ENCODE measurements at places on chromosomes 13 and 19. TPM values are rescaled to one million over a fixed set of nuclear protein-coding genes. Genes with fewer than 3 reads are reported as not detected.

Gene PEAK3
- 2.1 TPM for total RNA-seq

GRCh38 chr19:38894968-38895367 lies 4.5 kb downstream of the SIRT2 start:
- no peak for DNase-seq

- no peak for DNase-seq
These were observed 173.9 kb downstream of the PRR20E start for GRCh38 chr13:57340878-57341277.

DNA sequence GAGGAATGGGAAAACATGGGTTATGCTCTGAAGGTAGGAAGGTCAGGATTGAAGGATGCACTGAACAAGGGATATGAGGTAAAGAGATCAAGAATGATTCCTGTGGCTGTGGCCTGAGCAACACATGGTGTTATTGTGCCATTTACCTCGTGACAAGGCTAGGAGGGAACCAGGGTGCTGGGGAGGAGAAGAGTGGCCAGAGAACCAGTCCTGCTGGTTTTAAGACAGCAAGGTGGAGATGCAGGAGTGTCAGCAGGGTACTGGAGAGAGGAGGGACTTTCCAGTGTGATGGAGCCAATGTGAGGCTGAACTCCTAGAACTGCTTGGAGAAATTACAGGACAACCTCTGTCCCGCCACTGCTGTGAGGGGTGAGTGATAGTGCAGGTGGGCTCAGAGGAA lies 282.4 kb downstream of the MYO16 start:
- DNase-seq = no peak

- no peak for DNase-seq
These were observed 69.9 kb downstream of the TBC1D4 start for GRCh38 chr13:75411924-75412537.

GRCh38 chr13:42575938-42576337 lies 2.0 kb downstream of the TNFSF11 start:
- DNase-seq = no peak

DNA sequence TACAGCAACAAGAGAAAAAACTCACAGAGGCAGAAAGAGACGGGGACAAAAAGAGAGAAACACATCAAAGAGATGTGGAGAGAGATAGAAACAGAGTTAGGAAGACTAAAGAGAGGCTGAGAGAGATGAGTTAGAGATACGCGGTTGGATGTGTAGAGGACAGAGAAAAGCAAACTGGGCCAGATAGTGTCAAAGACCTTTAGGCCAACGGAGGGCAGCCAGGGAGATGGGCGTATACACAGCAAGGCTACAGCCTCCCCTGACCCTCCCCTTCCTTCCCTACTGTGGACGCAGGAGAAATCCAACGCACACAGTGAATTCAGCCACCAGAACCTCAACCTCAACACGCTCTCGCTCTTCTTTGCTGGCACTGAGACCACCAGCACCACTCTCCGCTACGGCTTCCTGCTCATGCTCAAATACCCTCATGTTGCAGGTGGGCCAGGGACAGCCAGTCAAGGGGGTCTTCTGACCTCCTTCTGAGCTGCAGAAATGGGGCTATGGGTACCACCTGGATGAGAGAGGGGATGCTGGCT lies 18.7 kb downstream of the CYP2B6 start:
- no peak for DNase-seq

GRCh38 chr13:102825921-102826706 lies 19.7 kb upstream of the ERCC5 start:
- no peak for DNase-seq

- no peak for DNase-seq
These were observed 317 bp downstream of the LYL1 start for GRCh38 chr19:13102416-13102665.

GRCh38 chr13:112688560-112689302 lies 1.1 kb upstream of the ATP11A start:
- peak; percentile 64 for DNase-seq

Gene LIPE
- total RNA-seq = 8.9 TPM

DNA sequence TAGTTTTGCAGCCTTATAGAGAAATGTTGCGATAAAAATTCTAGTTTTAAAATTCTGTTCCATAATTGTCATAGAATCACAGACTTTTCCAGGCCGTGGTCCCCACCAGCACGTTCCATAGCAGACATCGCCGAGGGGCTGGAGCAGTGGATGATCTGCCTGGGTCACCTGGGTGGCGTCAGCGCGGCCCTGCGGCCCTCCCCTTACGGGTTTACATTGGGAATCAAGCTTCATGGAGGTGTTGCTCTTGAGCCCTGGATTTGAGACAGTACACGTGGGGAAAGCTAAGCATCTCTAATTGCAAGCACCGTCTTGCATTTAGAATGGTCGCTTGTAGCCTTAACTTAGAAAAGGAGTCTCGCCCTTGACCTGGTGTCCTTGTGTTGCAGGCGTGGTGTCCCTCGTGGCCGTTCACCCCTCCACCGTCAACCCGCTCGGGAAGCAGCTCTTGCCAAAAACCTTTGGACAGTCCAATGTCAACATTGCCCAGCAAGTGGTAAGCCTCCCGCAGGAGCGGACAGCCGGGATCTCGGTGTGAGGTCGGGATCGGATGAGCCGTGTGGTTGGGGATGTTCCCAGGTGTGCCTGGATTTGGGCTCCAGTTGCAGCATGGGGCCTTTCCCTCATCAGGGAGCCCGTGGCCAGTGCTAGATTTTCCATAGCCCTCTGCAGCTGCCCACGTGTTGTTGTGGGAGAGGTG lies 35.1 kb downstream of the ATP4B start:
- DNase-seq = peak; percentile 59

Gene HRC
- 7.0 TPM for total RNA-seq

Gene KLK14
- 0.22 TPM for total RNA-seq

- DNase-seq = no peak
These were observed 1.8 kb upstream of the TMEM272 start for GRCh38 chr13:51846756-51847155.

DNA sequence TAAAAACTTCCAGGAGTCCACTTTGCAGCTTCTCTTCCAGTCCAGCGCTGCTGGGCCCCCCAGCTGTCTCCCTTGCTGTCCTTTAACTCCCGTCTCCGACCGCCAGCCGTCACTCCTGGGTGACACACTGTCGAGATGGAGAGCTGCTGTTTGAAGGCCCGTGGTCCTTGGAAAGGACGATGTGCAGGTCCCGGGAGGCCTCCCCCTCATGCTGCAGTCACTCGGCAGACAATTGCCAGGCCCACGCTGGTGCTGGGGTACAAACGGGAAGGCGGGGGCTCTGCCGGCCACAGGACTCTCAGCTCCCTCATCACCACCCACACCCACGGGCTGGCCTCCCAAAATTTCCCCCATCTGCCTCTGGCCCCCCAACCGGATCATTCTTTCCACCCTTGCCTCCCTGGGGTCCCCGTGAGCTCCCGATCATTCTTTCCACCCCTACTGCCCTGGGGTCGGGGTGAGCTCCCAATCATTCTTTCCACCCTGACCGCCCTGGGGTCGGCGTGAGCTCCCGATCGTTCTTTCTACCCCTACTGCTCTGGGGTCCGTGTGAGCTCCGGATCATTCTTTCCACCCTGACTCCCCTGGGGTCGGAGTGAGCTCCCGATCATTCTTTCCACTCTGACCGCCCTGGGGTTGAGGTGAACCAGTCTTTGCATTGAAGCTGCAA lies 16.0 kb upstream of the ZNF554 start:
- DNase-seq = no peak

DNA sequence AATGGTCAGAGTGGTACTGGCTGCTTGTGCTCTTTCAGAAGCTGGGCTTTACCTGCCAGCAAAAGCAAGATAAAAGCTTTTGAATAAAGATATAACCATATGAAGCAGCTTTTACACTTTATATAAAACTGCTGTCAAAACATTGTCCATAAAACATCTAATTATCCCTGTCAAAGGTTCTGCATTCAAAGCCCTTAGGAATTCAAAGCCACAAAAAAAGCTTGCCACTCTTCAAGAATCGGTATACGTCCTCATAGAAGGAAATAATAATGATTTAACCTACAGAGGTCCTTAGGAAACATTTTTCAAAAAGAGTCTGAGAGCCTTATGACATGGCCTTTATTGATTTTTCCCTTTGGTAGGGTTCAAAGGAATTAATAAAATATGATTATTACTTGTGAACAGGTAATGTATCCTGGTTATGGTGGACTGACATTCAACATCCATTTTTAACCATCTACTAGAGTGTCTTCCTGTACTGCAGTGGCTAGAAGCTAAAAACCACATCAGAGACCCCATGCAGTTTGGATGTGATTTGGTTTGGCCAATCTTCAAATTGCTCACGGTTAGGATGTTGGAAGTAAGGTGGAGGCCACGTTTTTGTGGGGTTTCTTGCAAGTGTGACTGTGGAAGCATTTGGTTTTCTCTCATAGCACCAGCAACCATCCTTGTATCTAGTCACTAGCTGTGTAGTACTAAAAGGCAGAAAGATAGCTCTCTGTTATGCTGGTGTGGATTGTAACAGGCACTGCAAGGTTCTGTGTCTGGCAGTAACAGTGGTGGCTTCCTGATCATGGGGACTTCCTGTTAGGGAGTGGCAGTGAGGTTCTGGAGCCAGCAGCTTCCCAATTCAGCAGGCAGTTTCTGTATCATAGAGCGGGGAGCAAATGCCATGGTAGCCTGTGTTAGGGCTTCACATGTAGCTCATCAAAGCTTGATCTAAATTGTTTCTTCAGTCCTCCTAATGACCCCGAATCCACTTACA lies 441.5 kb downstream of the DIAPH3 start:
- no peak for DNase-seq

DNA sequence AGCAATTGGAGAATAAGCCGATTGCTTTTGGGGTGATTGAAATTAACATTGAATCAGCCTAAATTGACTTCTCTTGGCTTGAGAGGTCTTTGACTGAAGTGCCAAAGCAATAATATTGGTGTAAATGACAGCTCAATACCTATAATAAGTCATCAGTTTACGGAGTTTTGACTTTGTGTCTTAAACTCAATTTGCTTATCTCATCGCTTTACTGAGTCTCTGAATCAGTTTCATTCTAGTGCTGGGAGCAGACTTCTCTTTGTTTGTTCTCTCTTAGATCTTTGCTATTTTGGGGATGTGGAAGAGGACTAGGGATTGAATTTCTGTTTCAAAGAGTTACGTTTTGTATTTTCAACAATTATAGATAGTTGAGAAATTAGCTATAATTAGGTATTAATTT lies 7.1 kb downstream of the RFC3 start:
- no peak for DNase-seq

- no peak for DNase-seq
These were observed 6.9 kb upstream of the GMIP start for GRCh38 chr19:19650331-19650730.

Gene PEX11G
- total RNA-seq = 7.8 TPM

DNA sequence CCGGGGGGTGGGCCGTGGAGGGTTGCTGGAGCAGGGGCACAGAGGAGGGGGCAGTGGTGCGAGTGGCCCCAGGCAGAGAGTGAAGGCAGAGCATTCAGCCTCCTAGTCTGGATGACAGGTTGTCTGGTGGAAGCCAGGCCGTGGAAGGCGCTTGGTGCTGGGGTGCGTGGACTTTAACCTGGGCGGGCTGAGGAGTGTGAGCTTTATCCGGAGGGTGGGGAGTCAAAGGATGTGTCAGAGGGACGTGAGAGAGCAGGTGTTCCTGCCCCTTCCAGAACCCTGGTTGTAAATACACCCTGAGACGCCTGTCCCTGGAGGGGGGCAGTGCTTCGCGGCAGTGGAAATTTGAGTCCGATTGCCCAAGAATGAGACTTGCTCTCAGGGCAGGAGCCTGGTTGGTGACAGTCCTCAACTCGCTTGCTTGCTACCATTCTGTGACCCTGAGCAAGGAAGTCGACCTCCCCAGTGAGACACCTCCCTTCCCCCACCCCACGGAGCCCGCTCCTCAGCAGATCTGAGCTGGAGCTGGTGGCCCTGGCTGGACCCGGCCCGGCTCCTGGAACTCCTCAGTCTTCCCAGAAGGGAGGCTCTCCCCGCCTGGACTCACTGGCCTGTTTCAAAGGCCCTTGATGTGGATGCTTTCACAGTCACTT lies 2.3 kb downstream of the SPPL2B start:
- no peak for DNase-seq

DNA sequence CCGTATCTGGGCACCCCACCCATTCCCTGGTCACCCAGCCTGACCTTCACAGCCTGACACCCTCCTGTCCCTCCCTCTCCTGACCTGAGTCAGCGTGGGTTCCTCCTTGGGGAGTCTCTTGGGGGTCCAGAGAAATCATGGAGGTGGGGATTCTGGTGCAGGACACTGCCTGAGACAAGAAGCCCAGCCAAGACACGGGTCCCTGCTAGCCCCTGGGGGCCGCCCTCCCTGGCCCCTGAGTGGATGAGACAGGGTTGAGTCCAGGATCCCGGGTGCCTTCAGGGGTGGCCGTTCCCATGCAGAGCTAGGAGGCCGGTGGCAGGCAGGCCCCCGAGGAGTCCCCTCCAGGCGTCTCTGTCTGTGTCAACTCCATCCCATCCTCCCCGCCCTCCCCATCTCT lies 1.6 kb downstream of the MAP2K7 start:
- no peak for DNase-seq

- no peak for DNase-seq
These were observed 144.4 kb upstream of the WASF3 start for GRCh38 chr13:26412936-26413716.

- no peak for DNase-seq
These were observed 48.1 kb downstream of the MPHOSPH8 start for GRCh38 chr13:19681517-19681916.

- no peak for DNase-seq
These were observed 1.0 kb downstream of the TUBB4A start for GRCh38 chr19:6500837-6501739.

DNA sequence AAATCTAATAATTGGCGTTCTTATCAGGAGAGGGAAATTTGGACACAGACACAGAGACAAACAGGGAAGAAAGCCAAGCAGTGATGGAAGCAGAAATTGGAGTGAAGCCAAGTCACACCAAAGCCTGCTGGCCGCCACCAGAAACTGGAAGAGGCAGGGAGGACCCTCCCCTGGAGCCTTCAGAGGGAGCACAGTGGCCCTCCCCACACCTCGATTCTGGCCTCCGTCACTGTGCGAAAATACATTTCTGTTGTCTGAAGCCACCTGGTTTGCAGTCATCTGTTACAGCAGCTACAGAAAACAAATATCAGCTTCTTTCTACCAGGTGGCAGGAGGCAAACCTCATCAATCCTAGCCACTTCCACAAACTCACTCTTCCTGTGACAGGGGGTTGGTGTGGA lies 8.3 kb upstream of the TLE6 start:
- DNase-seq = peak; percentile 72

DNA sequence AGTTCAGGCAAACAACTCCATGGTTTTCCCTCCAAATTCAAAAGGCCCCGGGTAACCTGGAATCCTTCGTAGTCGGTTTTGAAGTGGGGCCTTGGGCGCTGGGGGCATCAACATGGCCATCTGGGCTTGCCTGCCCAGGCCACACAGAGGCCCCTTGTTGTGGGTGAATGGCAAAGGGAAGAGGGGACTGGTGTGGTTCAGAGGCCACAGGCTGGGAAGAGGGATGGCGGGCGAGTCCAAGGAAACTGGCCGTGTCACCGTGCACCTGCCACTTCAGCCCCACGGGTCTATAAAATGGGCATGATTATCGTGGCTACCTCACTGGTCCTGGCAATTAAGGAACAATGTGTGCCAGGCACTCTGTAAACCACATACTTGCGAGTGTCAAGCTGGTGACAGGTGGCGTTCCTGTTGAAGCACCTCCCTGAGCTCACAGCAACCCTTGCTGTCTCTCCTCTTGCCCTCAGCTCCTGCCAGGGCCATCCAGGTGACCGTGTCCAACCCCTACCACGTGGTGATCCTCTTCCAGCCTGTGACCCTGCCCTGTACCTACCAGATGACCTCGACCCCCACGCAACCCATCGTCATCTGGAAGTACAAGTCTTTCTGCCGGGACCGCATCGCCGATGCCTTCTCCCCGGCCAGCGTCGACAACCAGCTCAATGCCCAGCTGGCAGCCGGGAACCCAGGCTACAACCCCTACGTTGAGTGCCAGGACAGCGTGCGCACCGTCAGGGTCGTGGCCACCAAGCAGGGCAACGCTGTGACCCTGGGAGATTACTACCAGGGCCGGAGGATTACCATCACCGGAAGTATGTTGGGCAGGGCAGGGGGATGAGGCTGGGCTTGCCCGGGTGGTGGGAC lies 1.3 kb downstream of the LSR start:
- no peak for DNase-seq

Data from kidney (tissue), 22 donors.